Suppressor macrophage treated with lipopolysaccharide for 4 hours (primary cell): ENCODE measurements at places on chromosomes 6 and 20.
A peak's percentile ranks its signal among the peaks of the same experiment; 100 is the strongest.

- DNase-seq = no peak
Measured at GRCh38 chr6:26231006-26231587, 133.9 kb upstream of the BTN3A2 start.

DNA sequence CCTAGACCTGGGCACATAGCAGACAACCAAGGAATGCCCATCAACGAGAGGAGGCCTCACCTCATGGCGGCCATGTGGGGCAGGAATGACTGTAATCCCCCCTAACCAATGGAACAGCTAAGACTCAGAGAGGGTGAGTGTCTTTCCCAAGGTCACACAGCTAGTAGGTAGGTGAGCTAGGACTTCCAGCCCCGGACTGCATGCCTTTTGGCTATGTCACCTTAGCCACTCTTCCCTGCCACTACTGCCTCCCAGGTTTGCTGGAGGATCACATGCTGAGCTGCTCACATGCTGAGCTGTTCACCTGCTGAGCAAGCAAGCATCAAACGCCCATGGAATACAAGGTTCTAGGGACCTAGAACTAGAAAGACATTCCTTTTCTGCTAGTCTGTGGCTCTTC, 188.5 kb upstream of the PMEPA1 start:
- DNase-seq = no peak

DNA sequence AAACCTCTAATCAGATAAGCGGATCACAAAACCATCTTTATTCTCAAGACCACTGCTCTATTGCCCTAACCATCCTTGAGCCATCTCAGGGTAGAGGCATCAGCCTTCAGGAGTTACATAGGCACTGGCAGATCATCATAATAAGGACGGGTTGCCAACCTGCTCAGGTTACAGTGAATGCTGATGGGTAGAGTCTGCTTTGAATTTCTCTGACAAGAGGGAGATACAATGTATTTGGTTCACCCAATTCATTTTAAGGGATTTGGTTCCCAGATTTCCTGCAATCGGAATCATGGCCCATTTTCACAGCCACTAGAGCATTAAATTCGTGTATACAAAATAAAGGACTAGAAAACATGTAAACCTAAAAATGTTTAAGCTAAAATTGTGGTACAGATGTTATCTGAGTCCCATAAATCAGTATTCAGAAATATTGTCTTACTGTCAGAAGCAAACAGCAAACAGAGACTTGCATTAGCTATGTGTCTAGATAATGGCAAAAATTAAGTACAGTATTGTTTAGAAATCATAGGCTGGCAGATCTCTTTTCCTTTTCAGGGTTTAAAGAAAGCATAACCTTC, 41.9 kb upstream of the TMEM170B start:
- DNase-seq = no peak

GRCh38 chr6:5763407-5763806, 243.3 kb downstream of the NRN1 start:
- DNase-seq = peak; percentile 8

GRCh38 chr6:151442371-151442770, 9.6 kb downstream of the RMND1 start:
- no peak for DNase-seq

GRCh38 chr6:28892525-28892924, 31.3 kb downstream of the TRIM27 start:
- no peak for DNase-seq

- DNase-seq = no peak
Measured at GRCh38 chr20:10264166-10264558, 45.5 kb downstream of the SNAP25 start.

GRCh38 chr20:45088247-45088646, 12.7 kb downstream of the KCNS1 start:
- DNase-seq = no peak

- DNase-seq = no peak
Measured at GRCh38 chr6:81366972-81367371, 385.5 kb downstream of the TENT5A start.

GRCh38 chr6:33768644-33769120, 20.2 kb downstream of the LEMD2 start:
- peak; percentile 81 for DNase-seq

- no peak for DNase-seq
Measured at GRCh38 chr6:86791476-86791875, 145.9 kb upstream of the HTR1E start.

DNA sequence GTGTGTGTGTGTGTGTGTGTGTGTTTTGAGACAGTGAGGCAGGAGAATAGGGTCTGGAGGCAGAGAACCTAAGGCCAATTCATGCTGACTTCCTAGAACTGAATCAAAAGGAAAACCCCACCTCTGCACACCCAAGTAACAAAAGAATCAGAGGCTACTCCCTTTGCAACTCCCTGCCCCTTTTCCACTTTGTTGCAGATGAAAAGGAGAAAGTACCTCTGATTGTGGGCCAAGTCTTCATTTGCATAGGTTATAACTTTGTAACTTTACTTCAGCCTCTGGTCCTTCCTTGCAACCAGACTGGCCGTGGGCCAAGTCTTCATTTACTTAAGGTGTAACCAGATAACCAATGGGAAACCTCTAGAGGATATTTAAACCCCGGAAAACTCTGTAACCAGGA, 168.8 kb downstream of the EYA2 start:
- no peak for DNase-seq

GRCh38 chr20:20627471-20627870, 85.0 kb downstream of the RALGAPA2 start:
- DNase-seq = no peak

DNA sequence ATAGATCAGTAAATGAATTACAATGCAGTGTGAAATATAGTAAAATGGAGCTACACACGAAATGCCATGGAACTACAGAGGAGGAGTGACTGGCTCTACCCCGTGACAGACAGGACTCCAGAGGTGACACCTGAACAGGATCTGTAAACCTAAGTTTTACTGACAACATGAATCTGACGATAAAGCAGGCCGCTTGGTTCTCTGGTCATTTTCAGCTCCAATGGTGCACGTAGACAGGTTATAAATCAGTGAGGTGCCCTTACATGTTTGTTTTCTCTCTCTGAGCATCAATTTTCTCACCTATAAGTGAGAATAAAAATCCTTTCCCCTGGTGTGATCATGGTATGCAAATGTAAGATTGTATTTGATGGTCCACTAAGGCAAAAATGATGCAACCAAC, 301.7 kb upstream of the PLN start:
- DNase-seq = no peak

DNA sequence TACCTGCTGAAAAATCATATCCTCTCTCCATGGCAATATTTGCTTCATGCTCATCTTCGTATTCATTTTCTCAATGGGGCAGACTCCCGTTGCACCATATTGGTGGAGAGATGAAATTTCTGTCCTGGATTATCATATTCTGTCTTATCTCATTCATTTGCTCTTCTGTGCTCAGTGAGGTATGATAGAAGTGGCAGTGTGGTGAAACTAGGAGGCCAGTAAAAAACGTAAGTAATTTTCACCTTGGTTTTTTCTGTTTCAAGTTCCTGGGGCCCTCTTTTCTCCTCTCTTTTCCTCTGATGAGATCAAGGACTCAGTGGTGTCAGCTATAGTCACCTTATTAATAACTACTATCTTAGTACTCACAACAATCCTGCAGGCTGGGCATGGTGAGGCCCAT, 182.5 kb upstream of the HDAC2 start:
- DNase-seq = no peak

GRCh38 chr6:43311666-43312065, 3.0 kb upstream of the CRIP3 start:
- DNase-seq = peak; percentile 66

- DNase-seq = no peak
Measured at GRCh38 chr6:135102191-135102590, 47.6 kb upstream of the HBS1L start.

DNA sequence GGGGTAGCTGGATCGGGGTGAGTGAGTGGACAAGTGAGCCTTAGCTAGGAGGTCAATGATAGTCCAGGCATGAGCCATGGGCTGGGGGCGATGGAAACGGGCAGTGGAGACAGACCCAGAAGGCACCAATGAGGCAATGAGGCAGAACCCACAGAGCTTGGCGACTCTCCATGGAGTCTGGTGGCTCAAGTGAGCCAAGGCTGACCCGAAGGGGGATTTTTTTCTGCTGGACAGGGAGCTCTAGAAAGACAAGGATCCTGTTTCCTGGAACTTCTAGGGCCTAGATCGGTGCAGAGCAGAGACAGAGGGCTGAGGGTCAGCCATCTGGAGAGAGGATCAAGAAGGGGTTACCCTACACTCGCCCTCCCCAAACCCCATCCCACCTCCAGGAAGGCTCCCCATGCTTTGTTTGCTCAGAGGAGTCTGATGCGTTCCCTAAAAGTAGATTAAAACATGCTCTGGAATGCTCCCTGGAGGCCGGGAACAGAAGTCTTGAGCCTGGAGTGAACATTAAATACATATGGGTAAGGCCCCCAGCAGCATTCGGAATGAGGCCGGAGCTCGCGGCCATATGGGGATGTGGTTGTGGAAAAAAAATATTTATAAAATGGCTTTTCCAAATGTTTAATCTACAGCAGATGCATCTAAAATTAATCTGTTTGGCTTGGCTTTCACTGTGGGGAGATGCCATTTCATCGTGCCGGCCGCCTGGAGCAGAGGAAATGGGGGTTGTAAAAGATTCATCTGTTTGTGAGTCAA, 237.8 kb upstream of the PMEPA1 start:
- DNase-seq = no peak

DNA sequence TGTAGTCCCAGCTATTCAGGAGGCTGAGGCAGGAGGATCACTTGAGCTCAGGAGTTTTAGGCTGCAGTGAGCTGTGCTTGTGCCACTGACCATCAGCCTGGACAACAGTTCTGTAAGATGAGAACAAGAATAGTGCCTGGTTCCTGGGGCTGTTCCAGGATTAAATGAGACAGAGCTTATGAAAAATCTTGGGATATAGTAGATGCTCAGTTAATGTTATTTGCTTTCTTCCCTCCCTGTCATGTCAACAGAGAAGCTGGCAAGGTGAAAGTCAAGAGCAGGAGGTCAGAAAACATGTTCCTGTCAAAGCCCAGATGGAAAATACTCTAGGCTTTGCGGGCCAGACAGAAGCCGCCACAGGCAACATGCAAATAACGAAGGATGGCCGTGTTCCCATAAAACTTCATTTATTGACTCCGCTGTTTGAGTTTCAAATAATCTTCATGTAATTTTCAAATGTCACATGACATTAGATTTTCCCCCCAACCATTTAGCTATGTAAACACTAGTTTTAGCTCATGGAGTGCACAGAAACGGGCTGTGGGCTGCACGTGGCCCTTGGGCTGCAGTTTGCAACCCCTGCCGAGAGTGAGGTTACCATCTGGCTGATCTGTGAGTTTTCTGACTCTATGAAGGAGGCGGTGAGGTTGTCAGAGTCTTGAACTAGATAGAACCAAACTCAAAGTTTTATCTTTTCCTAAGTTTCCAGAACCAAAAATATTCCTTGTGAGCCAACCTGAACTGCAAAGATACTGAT, 63.4 kb upstream of the PMEPA1 start:
- no peak for DNase-seq

- no peak for DNase-seq
Measured at GRCh38 chr6:155185544-155185943, 78.3 kb upstream of the CLDN20 start.

GRCh38 chr6:145756170-145756662, 20.9 kb upstream of the EPM2A start:
- DNase-seq = peak; percentile 71

- no peak for DNase-seq
Measured at GRCh38 chr6:75932067-75932466, 140.4 kb downstream of the IMPG1 start.

DNA sequence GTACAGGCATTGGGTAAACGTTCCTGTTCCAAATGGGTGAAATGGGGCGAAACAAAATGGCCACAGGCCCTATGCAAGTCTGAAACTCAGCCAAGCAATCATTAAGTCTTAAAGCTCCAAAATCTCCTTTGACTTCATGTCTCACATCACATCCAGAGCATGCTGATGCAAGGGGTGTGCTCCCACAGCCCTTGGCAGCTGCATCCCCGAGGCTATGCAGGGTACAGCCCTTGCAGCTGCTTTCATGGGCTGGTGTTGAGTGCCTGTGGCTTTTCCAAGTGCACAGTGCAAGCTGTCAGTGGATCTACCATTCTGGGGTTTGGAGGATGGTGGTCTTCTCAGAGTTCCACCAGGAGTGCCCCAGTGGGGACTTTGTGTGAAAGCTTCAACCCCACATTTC, 270.0 kb upstream of the CDYL start:
- no peak for DNase-seq
